ENCODE measurements at places on chromosomes 1 and 21. TPM values are rescaled to one million over a fixed set of nuclear protein-coding genes. Genes with fewer than 3 reads are reported as not detected.
A peak's percentile ranks its signal among the peaks of the same experiment; 100 is the strongest.

- no peaks in the 10 kb centered on the region for H3K4me1 ChIP-seq
- H3K36me3 ChIP-seq: no peaks in the 10 kb centered on the region
- H3K27ac ChIP-seq: no peak overlapping the region
- no peak for DNase-seq
- no peaks in the 10 kb centered on the region for H3K27me3 ChIP-seq
Observed at GRCh38 chr1:16162163-16162822, 6.4 kb upstream of the EPHA2 start.

The CD48 gene
- total RNA-seq: 0.76 TPM

DNA sequence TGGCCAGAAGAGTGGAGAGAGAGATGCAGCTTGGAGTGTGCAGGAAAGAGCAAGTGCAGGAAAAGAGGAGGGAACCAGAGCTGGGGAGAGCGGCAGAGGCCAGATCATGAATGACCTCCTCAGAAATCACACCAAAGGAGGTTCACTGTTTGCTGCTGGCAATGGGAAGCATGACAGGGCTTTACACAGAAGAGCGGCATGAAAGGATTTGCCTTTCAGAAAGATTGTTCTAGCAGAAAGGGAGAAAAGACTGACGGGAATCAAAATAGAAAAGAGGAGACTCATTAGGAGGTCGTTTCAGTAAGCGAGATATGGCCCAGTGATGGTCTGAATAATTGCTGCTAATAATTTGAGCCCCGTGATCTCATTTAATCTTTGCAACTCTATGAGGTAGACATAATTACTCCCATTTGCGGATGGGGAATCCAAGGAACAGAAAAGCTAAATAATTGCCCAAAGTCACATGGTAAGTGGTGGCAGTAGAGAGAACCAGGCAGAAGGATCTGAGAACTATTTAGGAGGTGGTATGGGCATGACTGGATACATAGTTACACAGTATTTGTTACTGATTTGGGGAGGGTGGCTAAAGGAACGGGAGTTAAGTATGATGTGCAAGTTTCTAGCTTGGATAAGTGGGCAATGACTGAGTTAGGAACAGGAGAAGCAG is 12.5 kb upstream of the HNRNPR start:
- H3K36me3 ChIP-seq: peaks cover 23% of the 10 kb centered on the region
- H3K27me3 ChIP-seq: no peaks in the 10 kb centered on the region
- H3K4me3 ChIP-seq: no peak overlapping the region
- no peak overlapping the region for H3K27ac ChIP-seq

The FAM131C gene
- not detected for total RNA-seq

- no peak overlapping the region for H3K4me3 ChIP-seq
- H3K27me3 ChIP-seq: no peaks in the 10 kb centered on the region
- no peak overlapping the region for H3K27ac ChIP-seq
- no peaks in the 10 kb centered on the region for H3K4me1 ChIP-seq
Observed at GRCh38 chr1:31509124-31510072, 66.9 kb upstream of the TINAGL1 start.

DNA sequence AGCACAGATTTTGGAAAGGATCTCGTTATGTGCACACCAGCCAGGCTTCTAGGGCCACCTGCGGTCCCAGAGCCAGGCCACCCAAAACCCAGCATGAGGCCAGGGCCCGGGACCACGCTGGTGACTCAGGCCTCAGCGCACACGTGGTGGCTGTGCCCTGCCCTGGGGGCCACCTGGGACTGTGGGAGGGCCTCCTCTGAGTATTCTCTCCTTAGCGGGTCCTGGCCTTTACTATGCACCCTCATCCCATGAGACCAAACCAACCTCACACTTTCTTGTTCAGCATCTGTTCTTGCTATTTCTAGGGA is 9.9 kb downstream of the WNT9A start:
- H3K27me3 ChIP-seq: no peaks in the 10 kb centered on the region

The WNT3A gene
- total RNA-seq: not detected

DNA sequence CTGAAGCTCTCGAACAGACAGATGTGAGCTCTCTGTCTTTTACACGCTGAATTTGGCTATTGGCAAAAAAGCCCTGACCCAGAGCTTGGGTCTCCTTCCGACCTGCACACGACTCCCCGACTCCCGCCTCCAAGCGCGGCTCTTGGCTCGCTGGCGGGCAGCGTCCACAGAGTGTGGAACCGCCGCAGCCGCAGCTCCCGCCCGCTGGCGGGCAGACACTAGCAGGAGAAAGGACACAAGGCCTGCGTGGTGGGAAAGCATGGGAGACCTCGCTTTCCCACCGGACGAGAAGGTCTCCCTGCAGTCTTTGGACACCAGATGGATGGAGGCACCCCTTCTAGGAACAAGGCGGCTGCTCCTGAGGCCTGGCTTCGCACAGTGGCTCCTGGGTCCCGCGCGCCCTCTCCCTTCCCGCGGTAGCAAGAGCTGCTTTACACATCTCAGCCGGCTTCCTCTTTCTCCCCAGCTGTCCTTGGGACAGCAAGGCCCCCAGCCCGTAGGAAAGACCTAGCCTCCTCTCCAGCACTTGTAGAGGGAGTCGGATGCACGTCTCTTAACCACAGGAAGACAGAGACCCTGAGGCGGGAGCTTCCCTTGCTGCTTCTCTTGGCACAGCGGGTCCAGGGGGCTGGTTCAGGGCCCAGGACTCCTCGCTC is 92.1 kb downstream of the PRKAB2 start:
- no peak overlapping the region for H3K27ac ChIP-seq
- no peaks in the 10 kb centered on the region for H3K36me3 ChIP-seq
- no peak for DNase-seq
- H3K4me3 ChIP-seq: peak overlapping the region; percentile 28
- H3K4me1 ChIP-seq: peaks cover 13% of the 10 kb centered on the region
- peaks cover 91% of the 10 kb centered on the region for H3K27me3 ChIP-seq

DNA sequence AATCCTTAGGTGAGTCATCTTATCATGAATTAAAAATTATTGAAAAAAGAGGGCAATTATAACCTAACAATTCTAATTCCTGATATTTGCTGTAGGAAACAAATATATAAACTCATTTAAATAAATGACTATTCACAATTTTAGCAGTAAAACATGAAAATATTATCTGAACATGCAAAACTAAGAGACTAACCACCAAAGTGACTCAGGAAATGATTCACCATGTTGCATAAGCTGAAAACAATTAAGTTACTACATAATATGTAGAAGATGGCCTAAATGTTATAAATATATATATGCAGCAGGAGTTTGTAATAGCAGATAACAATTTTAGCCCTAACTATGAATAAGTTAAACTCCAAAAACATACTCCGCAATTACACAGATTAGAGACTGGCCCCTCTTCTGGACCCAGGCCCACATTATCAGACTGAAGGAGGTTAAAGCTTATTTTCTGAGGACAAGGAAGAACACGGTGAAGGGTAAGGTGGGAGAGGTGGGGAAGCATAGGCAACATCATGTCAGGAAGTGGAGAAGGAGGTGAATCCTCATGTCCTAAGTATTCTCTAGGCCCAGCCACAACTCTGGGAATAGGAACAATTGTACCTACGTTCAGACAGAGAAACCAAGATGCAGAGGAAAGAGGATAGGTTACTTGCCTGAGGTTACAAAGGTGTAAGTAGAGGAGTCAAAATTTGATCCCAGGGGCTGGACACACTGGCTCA is 15.6 kb upstream of the AIM2 start:
- H3K27ac ChIP-seq: no peak overlapping the region
- no peaks in the 10 kb centered on the region for H3K27me3 ChIP-seq
- no peak overlapping the region for H3K4me3 ChIP-seq
- H3K4me1 ChIP-seq: no peaks in the 10 kb centered on the region

DNA sequence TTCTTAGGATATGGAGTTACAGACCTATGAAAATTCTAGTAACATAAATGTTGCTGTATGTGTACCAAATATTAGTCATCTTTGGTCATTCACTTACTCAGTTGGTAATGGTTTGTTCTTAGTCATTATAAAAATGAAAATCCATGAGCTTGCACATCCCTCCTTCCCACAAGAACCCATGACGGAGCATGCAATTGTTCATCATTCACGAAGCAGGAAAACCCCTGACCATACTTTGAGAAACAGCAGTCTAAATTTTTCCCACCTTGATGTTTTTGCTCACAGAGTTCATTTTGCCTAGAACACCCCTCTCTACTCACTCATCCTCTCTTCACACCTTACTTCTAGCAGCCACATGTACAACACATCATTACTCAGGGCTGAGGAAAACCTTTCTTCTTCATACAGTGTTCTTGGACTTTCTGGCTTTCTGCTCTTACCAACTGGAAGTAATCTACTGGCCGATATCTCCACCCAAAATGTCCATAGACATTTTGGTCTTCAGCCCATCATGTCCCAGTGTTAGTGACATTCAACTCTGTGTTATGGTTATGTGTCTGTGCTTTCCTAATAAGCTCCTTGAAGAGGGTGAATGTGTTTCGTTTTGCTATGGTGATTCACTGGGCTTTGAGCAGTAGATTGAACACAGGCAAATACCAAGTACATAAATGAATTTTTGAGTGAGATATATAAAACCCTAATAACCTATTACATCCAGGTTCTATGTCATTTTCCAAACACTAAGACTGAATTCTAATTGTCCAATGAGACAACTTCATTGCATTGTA is 189.9 kb downstream of the ZC3H11B start:
- no peaks in the 10 kb centered on the region for H3K27me3 ChIP-seq
- H3K36me3 ChIP-seq: no peaks in the 10 kb centered on the region
- no peaks in the 10 kb centered on the region for H3K4me1 ChIP-seq
- no peak overlapping the region for H3K27ac ChIP-seq
- DNase-seq: no peak

The ZSCAN20 gene
- 4.9 TPM for total RNA-seq

The S100A12 gene
- 1.7 TPM for total RNA-seq

The SLAMF9 gene
- not detected for total RNA-seq

DNA sequence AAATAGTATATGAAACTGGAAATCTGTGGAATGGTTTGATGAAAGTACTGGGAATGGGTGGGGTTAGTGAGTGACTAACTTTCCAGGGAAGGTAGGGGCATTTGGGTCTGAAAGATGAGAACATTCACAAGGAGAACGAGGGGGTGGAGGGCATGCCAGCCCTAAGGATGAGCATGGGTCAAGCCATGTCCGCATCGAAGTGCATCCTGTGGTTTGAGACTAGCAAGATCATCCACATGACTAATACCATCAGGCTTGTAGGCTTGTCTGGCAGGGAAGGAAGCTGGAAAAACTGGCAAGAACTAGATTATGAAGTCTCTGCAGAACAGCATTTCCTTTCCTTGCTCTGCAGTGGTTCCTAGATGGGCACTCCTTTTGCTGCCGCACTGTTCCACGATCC is 70.4 kb upstream of the UBE2U start:
- H3K4me1 ChIP-seq: no peaks in the 10 kb centered on the region
- H3K27me3 ChIP-seq: no peaks in the 10 kb centered on the region
- no peaks in the 10 kb centered on the region for H3K36me3 ChIP-seq
- H3K4me3 ChIP-seq: no peak overlapping the region
- no peak overlapping the region for H3K27ac ChIP-seq
- DNase-seq: no peak

Measured in psoas muscle (tissue), 8 donors.